ENCODE measurements at places on chromosomes 5 and 9.

- DNase-seq = no peak
These were observed 26.9 kb downstream of the RAI14 start for GRCh38 chr5:34682926-34683623.

DNA sequence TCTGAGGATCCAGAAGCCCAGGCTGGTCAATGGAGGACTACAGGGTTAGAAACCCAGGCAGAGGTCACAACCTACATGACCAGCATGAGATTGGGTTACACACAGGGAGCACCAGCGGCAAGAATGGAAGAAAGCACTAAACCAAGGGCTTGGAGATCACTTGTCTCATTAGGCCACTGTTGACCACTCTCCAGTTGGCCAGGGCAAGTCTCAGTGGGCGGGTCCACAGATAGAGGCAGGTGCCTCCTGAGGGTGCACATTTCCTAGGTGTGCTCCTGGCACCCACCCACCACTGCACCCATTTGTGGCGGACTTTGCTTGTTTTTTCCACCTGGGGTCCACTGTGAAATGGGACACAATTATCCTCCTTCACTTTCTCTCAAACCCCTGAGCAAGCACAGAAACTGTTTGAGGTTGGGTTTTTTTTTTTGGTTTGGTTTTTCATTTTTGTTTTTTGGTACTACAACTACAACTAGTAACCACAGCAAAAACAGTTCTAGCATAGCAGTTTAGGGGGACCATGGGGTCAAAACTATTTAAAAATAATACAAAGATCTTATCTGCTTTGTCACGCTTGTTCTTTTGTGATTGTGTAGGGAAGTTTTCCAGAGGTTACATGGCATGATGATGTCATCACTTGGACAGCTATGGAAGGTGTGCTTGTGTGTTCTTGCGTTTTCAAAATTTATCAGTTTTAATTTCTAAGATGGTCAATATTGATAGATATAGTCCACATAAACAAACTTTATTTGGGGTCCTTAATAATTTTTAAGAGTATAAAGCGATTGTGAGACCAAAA, 6.1 kb downstream of the NPR2 start:
- no peak for DNase-seq

DNA sequence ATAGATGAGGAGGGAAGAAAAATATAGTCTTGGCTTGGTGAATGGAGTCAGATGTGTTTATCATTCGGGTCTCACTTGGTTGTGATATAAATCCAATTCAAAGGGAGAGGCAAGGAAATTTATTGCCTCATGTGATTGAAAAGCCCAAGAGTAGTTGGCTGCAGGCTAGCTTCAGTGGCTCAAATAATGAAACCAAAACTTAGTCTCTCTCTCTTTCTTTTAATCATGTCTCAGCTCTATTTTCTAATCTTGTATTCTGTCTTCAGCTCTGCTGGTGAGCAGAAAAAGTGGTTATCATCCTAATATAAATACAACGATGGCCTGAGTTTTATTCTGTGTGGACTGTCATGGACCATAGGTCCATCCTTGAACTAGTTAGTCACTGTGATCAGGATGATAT, 234.2 kb upstream of the PPP1R2B start:
- no peak for DNase-seq

- DNase-seq = no peak
These were observed 117.5 kb downstream of the SLC1A3 start for GRCh38 chr5:36723912-36724311.

Measured in activated effector memory CD4-positive, alpha-beta T cell treated with Interleukin-2 at 50 U/mL for 16 hours (primary cell).